ENCODE measurements at places on chromosomes 6 and 20. TPM values are rescaled to one million over a fixed set of nuclear protein-coding genes. Genes with fewer than 3 reads are reported as not detected.

GRCh38 chr6:159234102-159234553 lies 64.9 kb downstream of the FNDC1 start:
- H3K27me3 ChIP-seq = no peaks in the 10 kb centered on the region
- no peak overlapping the region for H3K27ac ChIP-seq
- H3K4me3 ChIP-seq = no peak overlapping the region
- no peak for DNase-seq

- no peaks in the 10 kb centered on the region for H3K36me3 ChIP-seq
- H3K4me3 ChIP-seq = no peak overlapping the region
- H3K27me3 ChIP-seq = no peaks in the 10 kb centered on the region
- DNase-seq = no peak
These were observed 161.9 kb downstream of the FARS2 start for GRCh38 chr6:5423251-5423650.

GRCh38 chr6:14709066-14709670 lies 536.7 kb upstream of the JARID2 start:
- H3K4me3 ChIP-seq = no peak overlapping the region
- no peak for DNase-seq
- no peak overlapping the region for H3K27ac ChIP-seq

GRCh38 chr20:49001741-49002140 lies 44.4 kb upstream of the CSE1L start:
- H3K4me3 ChIP-seq = no peak overlapping the region
- no peak overlapping the region for H3K27ac ChIP-seq
- H3K36me3 ChIP-seq = peaks cover 11% of the 10 kb centered on the region
- H3K27me3 ChIP-seq = no peaks in the 10 kb centered on the region
- no peak for DNase-seq

DNA sequence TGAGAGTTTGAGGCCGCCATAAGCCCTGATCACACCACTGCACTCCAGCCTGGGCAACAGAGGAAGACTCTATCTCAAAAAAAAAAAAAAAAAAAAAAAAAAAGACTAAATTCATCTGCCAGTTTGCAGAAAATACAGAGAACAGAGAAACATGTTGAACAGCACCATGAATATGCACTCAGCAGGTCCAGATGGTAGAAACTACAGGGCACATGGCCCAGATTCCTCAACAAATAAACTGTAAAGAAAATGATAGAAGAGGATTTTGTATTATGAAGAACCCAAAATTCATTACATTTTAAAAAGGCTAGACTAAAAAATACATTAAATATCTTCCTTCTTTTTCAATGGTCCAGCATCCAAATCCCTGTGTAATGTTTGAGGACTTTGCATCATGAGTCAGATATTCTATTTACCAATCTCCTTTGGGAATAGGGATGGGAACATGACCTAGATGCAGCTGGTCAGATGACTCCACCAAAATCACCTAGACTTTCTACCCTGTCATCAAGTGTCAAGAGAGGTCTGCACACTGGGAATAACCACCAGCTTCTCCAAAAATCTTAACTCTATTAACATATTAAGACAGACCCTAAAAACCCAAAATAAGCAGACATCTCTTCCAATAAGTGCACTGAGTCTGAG lies 189.1 kb upstream of the TCF21 start:
- no peak for DNase-seq
- H3K4me3 ChIP-seq = no peak overlapping the region
- no peaks in the 10 kb centered on the region for H3K4me1 ChIP-seq
- H3K27ac ChIP-seq = no peak overlapping the region
- no peaks in the 10 kb centered on the region for H3K36me3 ChIP-seq

- no peak overlapping the region for H3K4me3 ChIP-seq
- no peaks in the 10 kb centered on the region for H3K4me1 ChIP-seq
- DNase-seq = no peak
- H3K27ac ChIP-seq = no peak overlapping the region
These were observed 101.5 kb downstream of the CD2AP start for GRCh38 chr6:47579040-47579439.

- no peaks in the 10 kb centered on the region for H3K27me3 ChIP-seq
- no peak overlapping the region for H3K4me3 ChIP-seq
- DNase-seq = no peak
- no peak overlapping the region for H3K27ac ChIP-seq
- no peaks in the 10 kb centered on the region for H3K4me1 ChIP-seq
- H3K36me3 ChIP-seq = no peaks in the 10 kb centered on the region
These were observed 325.0 kb downstream of the CDC5L start for GRCh38 chr6:44712353-44713111.

- H3K4me1 ChIP-seq = peaks cover 12% of the 10 kb centered on the region
- H3K27me3 ChIP-seq = no peaks in the 10 kb centered on the region
- no peak for DNase-seq
- no peak overlapping the region for H3K4me3 ChIP-seq
These were observed 26.0 kb downstream of the SDCBP2 start for GRCh38 chr20:1302685-1303541.

Gene EPB41L1
- 18.9 TPM for polyA plus RNA-seq

Gene GSTA2
- not detected for polyA plus RNA-seq

Gene SLC22A2
- not detected for polyA plus RNA-seq

DNA sequence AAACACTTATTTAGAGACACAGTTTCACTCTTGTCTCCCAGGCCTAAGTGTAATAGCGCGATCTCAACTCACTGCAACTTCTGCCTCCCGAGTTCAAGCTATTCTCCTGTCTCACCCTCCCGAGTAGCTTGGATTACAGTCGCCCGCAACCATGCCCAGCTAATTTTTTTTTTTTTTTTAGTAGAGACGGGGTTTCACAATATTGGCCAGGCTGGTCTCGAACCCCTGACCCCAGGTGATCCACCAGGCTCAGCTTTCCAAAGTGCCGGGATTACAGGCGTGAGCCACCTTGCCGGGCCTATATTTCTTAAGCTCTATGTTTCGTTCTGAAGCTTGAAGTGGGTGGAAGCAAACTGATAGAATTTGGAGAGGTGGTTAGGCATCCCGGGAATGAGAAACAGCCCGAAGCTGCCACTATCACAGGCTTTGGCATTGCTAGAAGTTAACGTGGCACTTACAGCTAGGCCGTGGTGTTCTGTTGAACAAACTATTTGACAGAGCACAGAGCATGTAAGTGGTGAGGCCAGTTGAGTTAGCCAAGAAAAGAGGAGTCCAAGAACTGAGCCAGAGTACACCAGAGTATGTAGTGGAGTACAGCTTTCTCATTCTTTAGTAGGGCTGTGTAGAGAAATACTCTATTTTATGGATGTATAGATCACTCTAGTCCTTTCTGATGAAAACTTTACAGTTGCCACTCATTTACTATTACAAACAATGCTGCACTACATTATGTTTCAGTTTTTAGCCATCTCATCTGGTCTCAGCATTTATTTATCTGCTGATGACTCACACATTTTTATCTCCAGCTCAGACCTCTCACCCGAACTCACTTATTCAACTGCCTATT lies 62.0 kb upstream of the HFE start:
- peak overlapping the region; percentile 95 for H3K27ac ChIP-seq
- peak; percentile 80 for DNase-seq
- H3K27me3 ChIP-seq = no peaks in the 10 kb centered on the region
- H3K4me3 ChIP-seq = no peak overlapping the region

- peaks cover 30% of the 10 kb centered on the region for H3K4me1 ChIP-seq
- DNase-seq = no peak
- H3K36me3 ChIP-seq = no peaks in the 10 kb centered on the region
- H3K27ac ChIP-seq = no peak overlapping the region
- H3K27me3 ChIP-seq = no peaks in the 10 kb centered on the region
- no peak overlapping the region for H3K4me3 ChIP-seq
These were observed 6.0 kb upstream of the QKI start for GRCh38 chr6:163408352-163408991.

DNA sequence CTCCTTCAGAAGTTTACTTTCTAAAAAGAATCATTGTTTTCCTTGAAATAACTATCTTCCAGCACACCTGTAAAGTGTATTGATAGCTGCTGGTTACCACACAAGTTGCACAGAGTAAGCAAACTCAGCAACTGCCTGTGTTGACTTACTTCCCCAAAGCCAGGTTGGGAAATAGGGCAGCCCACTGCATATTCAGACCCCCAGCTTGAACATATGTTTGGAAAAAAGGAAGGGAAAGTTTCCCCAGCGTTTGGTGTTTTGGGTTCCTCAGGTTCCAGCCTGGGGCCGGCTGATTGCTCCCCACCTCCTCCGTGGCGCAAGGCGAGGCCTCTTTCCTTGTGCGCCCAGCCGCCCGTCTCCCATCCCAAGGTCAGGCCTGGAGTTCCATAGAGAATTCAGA lies 70.1 kb upstream of the QKI start:
- no peaks in the 10 kb centered on the region for H3K36me3 ChIP-seq
- DNase-seq = no peak
- no peaks in the 10 kb centered on the region for H3K27me3 ChIP-seq
- H3K4me3 ChIP-seq = no peak overlapping the region

DNA sequence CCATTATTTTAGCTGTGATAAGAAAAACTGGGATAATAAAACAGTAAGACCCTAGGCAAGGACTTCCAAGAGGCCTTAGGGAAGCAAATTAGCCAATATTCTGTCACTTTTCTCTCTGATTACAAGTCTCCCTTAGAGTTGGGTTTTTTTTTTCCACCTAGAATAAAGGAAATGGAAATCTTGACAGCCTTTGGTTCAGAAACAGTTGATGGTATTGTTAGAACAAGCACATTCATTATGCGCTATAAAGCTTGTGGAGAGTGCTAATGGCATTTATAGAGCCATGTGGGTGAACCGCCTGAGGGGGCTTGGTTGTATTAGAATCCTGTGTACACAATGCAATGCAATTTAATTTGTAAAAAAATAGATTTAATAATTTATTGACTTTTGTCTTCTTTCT lies 88.9 kb upstream of the OGFRL1 start:
- no peaks in the 10 kb centered on the region for H3K36me3 ChIP-seq
- no peaks in the 10 kb centered on the region for H3K4me1 ChIP-seq
- no peak overlapping the region for H3K4me3 ChIP-seq
- DNase-seq = no peak
- no peak overlapping the region for H3K27ac ChIP-seq

DNA sequence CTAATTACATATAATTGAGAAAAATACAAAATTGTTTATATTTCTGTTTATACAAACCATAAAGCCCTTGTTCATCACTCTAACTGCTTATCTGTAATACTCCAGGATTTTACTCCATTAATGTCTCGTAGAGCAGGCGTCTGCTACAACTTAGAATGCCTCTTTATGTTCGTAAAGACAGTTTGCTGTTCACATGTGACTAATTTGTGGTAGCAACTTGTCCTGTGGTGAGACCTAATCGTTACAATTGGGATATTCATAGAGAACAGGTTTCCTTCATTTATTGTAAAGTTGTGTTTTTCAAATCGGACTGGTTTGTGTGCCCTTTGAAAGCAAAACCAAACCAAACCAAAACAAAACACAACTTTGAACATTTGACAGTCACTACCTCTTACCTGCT lies 149.7 kb downstream of the ASCC3 start:
- H3K4me3 ChIP-seq = no peak overlapping the region
- no peak overlapping the region for H3K27ac ChIP-seq
- H3K36me3 ChIP-seq = no peaks in the 10 kb centered on the region
- H3K27me3 ChIP-seq = no peaks in the 10 kb centered on the region

Gene RBM24
- polyA plus RNA-seq = 6.6 TPM

Gene TNF
- not detected for polyA plus RNA-seq

DNA sequence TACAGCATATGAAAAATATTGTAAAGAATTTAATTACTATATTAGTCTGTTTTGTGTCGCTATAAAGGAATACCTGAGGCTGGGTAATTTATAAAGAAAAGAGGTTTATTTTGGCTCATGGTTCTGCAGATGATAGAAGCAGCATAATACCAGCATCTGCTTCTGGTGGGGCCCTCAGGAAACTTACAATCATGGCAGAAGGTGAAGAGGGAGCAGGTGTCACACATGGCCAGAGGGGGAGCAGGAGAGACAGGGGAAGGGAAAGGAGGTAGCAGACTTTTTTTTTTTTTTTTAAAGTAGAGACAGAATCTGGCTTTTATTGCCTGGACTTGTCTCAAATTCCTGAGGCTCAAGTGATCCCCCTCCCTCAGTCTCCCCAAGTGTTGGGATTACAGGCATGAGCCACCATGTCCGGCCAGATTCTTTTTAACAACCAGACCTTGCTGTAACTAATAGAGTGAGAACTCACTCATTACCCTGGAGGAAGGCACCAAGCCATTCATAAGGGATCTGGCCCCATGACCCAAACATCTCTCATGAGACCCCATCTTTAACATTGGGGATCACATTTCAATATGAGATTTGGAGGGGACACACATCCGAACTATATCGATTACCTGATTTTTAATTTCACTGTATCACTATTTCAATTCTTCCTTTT lies 64.6 kb downstream of the MAN1A1 start:
- no peak overlapping the region for H3K27ac ChIP-seq
- H3K36me3 ChIP-seq = no peaks in the 10 kb centered on the region
- no peak for DNase-seq

- no peaks in the 10 kb centered on the region for H3K27me3 ChIP-seq
- H3K27ac ChIP-seq = no peak overlapping the region
- no peaks in the 10 kb centered on the region for H3K36me3 ChIP-seq
- H3K4me3 ChIP-seq = no peak overlapping the region
- DNase-seq = no peak
These were observed 30.5 kb downstream of the CNR1 start for GRCh38 chr6:88135578-88136114.

- DNase-seq = no peak
- no peak overlapping the region for H3K27ac ChIP-seq
- H3K4me1 ChIP-seq = peaks cover 7% of the 10 kb centered on the region
- no peak overlapping the region for H3K4me3 ChIP-seq
These were observed 5.1 kb downstream of the ACAT2 start for GRCh38 chr6:159766906-159767305.

Gene SPDEF
- not detected for polyA plus RNA-seq

- no peaks in the 10 kb centered on the region for H3K36me3 ChIP-seq
- H3K4me1 ChIP-seq = peaks cover 9% of the 10 kb centered on the region
- no peak overlapping the region for H3K27ac ChIP-seq
- no peak for DNase-seq
- H3K4me3 ChIP-seq = no peak overlapping the region
- H3K27me3 ChIP-seq = peaks cover 20% of the 10 kb centered on the region
These were observed 2.9 kb downstream of the NKAIN2 start for GRCh38 chr6:123806561-123806960.

- no peak for DNase-seq
- no peak overlapping the region for H3K4me3 ChIP-seq
- no peaks in the 10 kb centered on the region for H3K27me3 ChIP-seq
- no peaks in the 10 kb centered on the region for H3K36me3 ChIP-seq
These were observed 175.0 kb downstream of the HAO1 start for GRCh38 chr20:7765221-7765620.

- no peaks in the 10 kb centered on the region for H3K4me1 ChIP-seq
- no peak overlapping the region for H3K4me3 ChIP-seq
- H3K36me3 ChIP-seq = no peaks in the 10 kb centered on the region
- no peaks in the 10 kb centered on the region for H3K27me3 ChIP-seq
- no peak overlapping the region for H3K27ac ChIP-seq
- no peak for DNase-seq
These were observed 404.5 kb downstream of the PHF3 start for GRCh38 chr6:64040113-64040512.

Gene LTV1
- 3.0 TPM for polyA plus RNA-seq

Gene FGD2
- polyA plus RNA-seq = not detected

- no peaks in the 10 kb centered on the region for H3K4me1 ChIP-seq
- H3K36me3 ChIP-seq = no peaks in the 10 kb centered on the region
- H3K27ac ChIP-seq = no peak overlapping the region
- no peak for DNase-seq
- no peaks in the 10 kb centered on the region for H3K27me3 ChIP-seq
- no peak overlapping the region for H3K4me3 ChIP-seq
These were observed 151.2 kb downstream of the RFX6 start for GRCh38 chr6:117028256-117028655.

Gene KIF6
- polyA plus RNA-seq = not detected

Gene PEDS1
- polyA plus RNA-seq = 131 TPM

- no peak for DNase-seq
- H3K36me3 ChIP-seq = no peaks in the 10 kb centered on the region
- H3K4me3 ChIP-seq = no peak overlapping the region
- H3K27ac ChIP-seq = no peak overlapping the region
These were observed 283.2 kb upstream of the FOXQ1 start for GRCh38 chr6:1028723-1029122.

Data from endothelial cell of umbilical vein (primary cell).